ENCODE measurements at places on chromosomes 2 and 18. TPM values are rescaled to one million over a fixed set of nuclear protein-coding genes. Genes with fewer than 3 reads are reported as not detected.

The IL36B gene
- 0.11 TPM for polyA plus RNA-seq

The DSG1 gene
- polyA plus RNA-seq = 3.7 TPM

The COLEC11 gene
- polyA plus RNA-seq = 9.2 TPM

The CAPN10 gene
- polyA plus RNA-seq = 67.0 TPM

The ERFE gene
- polyA plus RNA-seq = 0.96 TPM

The ALPI gene
- polyA plus RNA-seq = 0.34 TPM

The CAPN14 gene
- 0.62 TPM for polyA plus RNA-seq

The CCDC74A gene
- 35.1 TPM for polyA plus RNA-seq

The GALNT13 gene
- polyA plus RNA-seq = 0.05 TPM
